Cortex of kidney (tissue), 1 donor: ENCODE measurements at places on chromosomes 11 and 22.

DNA sequence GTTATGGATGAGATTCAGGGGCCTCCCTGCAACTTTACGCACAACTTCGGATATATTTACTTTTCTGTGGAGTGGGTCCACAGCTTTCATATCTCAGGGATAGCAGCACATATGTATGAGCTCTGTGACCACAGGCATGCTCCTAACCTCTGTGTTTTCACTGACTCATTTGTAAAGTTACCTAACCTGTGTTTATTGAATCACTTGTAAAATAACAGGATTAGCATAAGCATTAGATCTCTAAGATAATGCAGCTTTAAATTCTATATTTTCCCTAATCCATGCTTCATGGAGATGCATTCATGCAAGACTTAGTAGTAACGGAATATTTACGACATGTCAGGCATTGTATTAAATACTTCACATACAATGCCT lies 47.9 kb upstream of the DDI1 start:
- no peak for DNase-seq

GRCh38 chr22:49905465-49905864 lies 12.8 kb downstream of the ALG12 start:
- DNase-seq, result no peak

GRCh38 chr22:32202539-32203180 lies 2.2 kb downstream of the RFPL2 start:
- no peak for DNase-seq

DNA sequence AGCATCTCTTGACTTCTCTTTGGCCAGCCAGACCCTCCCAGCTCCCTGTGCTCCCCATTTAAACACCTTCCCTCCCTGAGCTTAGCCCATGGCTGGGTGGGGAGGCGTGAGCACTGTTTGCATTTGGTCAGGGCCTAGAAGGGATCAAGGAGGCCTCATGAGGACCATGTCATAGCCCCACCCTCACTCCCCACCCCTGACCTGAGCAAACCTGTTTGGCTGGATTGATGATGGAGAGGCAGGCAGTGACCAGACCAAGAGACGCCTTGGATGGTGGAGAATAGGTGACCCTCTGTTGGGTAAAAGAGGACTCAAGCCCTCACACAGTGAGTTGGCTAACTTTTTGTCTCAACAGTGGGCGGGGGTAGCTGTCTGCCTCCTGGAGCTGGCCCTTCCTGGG lies 49.9 kb downstream of the ST3GAL4 start:
- no peak for DNase-seq

DNA sequence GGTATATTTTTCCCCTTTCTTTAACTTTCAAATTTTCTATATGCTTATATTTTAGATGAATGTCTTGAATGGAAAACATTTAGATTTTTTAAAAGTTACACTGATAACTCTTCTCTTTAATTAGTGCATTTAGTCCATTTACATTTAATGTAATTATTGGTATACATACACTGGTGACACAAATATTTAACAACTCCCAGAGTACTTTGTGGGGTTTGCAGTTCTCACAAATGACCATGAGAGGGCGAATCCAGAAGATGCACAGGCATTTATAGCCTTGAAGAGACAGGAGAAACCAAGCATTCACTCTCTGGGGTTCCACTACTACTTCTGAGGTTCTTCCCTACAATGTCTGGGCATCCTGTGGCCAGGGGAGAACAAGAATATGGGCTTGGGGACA lies 125.1 kb downstream of the TIMP3 start:
- DNase-seq, result no peak

DNA sequence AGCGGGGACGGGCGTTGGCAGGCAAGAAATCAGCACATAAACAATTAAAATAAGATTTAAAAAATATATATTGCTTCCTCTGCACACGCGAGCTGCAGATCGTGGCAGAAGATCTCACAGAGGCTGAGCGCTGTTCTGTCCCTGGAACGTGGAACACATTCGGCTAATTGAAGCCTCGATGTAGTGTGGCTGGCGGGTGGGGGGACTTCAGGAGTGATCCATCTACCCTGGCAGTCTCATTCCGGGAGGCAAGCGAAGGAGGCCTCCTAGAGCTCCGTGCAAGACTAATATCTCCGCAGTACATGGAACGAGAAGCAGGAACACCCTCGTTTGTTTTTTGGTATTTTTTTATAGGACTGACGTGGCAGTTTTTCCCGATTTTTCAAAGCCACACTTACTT lies 402.4 kb downstream of the MN1 start:
- no peak for DNase-seq

- DNase-seq, result no peak
These were observed 2.9 kb downstream of the CLCF1 start for GRCh38 chr11:67370351-67371076.

- no peak for DNase-seq
These were observed 53.9 kb downstream of the SMIM38 start for GRCh38 chr11:69209421-69210309.
